ENCODE measurements at places on chromosomes 4 and X.

- DNase-seq = no peak
Observed at GRCh38 chr4:82415922-82416365, 14.3 kb downstream of the HNRNPDL start.

DNA sequence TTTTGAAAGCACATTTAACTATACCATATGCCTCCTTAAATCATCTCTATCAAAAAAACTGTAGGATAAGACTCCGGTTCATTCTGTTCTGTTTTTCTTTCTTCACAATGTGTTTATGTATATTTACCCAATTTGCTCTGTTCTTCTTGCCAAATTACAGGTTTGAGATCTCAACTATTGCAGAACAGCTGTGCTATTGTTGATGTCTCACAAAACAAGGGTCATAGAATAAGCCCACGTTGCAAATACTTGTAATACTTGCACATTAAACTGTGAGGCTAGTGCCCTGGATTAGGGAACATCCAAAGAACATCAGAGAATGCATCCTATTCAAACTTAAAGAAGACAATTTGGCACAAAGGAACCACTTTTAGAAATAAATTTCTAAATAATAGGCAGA, 45.4 kb downstream of the ANTXR2 start:
- no peak for DNase-seq

- DNase-seq = no peak
Observed at GRCh38 chrX:9581771-9582385, 117.0 kb downstream of the TBL1X start.

- no peak for DNase-seq
Observed at GRCh38 chr4:178664621-178665020, 1222.4 kb upstream of the AGA start.

DNA sequence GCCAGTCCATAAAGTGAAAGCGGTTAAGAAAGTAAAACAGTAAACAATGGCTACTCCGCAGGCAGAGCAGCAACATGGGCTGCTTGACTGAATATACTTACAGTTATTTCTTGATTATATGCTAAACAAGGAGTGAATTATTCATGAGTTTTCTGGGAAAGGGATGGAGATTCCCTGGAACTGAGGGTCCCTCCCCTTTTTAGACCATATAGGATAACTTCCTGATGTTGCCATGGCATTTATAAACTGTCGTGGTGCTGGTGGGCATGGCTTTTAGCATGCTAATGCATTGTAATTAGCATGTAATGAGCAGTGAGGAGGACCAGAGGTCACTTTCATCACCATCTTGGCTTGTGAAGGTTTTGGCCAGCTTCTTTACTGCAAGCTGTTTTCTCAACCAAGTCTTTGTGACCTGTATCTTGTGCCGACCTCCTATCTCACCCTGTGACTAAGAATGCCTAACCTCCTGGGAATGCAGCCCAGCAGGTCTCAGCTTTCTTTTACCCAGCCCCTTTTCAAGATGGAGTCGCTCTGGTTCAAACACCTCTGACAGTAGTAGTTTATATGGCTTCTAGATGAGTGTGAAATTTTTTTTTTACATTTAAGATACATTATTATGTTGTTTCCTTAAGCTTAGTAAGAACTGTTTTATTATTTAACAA, 514.8 kb upstream of the TENM3 start:
- no peak for DNase-seq

DNA sequence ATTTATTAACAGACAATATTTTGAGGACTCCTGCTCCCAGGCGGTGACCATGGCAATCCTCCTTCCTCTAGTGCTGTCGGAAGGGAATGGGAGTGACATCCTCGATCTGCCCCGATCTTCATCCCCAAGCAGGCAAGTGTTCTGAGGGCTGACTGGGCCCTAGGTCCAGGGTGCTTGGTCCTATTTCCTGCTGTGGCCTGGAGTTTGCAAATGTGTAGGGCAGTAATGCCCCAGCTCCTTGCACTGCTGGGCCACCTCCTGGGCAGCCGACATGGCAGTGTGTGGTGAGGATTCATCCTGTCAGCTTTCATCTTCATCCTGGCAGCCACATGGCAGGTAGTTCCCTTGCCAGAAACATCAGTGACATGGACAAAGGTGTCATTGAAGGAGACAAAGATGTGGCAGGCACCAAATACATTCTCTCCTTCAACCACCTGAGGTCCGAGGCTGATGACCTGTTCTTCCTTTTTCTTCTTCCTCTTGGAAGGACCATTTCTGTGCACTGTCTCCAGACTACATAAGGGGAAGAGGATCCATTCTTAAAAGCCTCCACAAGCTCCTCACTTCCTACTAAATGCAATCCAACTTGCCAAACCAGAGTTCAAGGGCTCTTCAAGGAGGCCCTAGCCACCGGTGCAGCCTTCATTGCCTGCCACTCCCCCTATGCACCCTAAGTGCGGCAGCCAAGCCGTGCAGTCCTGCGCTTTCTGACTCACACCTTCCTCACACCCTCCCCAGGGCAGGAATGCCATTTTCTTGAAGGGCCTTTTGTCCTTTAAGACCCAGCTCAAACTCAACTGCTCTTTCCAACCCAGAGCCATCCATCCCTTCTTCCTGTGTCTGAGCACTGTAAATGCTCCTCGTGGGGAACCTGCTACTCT, 65.7 kb downstream of the TMEM154 start:
- DNase-seq = no peak

DNA sequence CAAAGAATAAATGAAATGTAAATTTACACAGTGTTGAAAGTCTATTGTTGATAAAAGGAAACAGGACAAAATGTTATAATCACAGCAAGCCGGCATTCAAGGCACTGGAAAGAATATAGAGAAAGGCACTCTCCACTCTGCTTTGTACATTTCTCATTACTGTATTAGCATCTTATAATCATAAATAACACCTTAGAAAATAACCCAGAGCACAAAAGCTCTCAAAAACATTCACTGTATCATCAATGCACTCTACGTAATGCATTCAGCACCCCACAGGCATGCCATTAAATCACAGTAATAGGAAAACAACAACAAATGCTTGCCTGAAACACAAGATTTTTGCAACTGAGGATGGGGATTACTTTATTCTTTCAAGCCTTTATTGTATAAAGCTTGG, 75.3 kb upstream of the TRPC3 start:
- no peak for DNase-seq

DNA sequence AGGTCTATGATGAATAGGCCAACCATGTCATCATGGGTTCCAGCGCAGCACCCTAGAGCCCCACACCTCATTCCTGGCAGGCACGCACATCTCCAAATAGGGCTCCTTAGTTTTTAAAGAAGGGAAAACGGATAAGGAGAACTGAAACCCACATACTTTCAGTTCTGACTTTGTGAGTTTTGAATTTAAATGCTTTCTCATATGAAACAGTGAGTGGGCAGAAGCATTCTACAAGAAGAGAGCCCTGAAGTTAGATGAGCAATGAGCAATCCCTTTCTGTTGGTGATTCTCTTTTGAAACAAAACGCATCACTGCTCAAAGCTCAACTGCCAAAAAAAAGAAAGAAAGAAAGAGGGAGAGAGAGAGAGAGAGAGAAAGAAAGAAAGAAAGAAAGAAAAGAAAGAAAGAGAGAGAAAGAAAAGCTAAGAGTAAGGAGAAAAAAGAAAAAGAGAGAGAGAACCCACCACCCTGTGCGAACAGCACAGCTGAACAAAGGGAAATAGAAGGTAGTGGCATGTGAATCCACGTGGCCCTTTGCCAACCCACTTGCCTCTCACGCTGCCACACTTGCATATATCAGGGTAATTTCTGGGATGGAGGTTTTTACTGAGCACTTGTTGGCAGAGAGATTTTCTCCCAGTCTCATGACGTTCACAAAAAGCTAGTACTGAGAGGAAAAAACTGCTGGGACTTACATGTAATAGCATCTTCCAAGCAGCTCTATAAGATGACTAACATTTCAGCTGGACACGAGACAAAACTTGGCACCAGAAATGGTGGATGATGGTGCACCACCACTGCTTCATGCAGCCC, 31.0 kb downstream of the TMSB4X start:
- no peak for DNase-seq

- DNase-seq = no peak
Observed at GRCh38 chr4:145808021-145808650, 128.2 kb downstream of the C4orf51 start.

- DNase-seq = no peak
Observed at GRCh38 chr4:75169427-75169826, 236.5 kb downstream of the PARM1 start.

DNA sequence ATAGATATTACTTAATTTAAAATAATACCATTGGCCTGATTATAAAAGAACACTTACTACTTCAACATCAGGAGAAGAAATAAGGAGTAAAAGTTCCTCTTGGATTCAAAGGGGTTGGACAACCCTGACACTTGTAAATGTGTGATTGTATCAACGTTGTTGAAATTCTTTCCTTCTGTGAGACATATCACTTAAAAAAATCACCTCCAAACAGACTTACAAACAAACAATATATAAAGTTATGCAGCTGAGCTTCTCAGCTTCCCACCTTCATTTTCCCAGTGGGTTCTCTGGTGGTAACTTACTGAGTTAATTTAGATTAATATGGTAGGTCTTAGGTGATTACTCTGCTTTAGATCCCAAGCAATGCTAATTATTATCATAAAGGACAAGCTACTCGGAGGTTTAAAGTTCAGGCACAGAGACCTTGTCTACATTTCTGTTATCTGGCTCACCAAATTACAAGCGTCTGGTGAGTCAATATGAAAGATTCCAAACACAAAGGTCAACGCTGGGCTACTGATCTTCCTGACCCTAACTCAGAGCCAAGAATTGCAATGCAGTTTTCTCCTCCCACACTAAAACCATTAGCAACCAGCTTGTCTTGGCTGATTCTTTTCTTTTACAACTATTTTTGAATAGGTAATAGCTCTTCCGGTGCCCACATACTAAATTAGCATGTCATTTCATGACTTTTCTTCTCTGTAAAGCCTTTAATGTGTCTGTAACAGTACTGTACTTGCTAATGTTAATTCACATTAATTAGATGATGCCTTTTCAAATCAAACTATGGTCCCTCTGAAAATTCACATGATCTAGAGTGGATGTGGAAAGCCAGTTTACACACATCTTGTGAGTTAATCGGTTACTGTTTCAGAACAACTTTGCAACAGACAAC, 157.6 kb downstream of the RASL11B start:
- DNase-seq = no peak

- no peak for DNase-seq
Observed at GRCh38 chr4:18100657-18101056, 79.1 kb upstream of the LCORL start.

DNA sequence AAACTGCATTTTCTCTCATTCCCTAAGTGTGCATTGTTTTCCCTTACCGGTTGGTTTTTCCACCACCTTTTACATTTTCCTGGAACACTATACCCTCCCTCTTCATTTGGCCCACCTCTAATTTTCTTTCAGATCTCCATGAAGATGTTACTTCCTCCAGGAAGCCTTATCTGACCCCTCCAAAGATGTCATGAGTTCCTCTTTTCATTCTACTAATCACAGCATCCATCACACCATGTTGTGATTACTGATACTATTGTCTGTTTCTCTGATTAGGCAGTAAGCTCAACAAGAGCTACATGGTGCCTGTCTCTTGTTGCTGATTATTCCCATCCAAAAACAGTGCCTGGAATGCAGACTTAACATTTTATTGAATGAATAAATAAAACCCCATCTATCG, 2.9 kb upstream of the AFP start:
- DNase-seq = no peak

- DNase-seq = no peak
Observed at GRCh38 chrX:9757366-9757765, 8.3 kb downstream of the GPR143 start.

DNA sequence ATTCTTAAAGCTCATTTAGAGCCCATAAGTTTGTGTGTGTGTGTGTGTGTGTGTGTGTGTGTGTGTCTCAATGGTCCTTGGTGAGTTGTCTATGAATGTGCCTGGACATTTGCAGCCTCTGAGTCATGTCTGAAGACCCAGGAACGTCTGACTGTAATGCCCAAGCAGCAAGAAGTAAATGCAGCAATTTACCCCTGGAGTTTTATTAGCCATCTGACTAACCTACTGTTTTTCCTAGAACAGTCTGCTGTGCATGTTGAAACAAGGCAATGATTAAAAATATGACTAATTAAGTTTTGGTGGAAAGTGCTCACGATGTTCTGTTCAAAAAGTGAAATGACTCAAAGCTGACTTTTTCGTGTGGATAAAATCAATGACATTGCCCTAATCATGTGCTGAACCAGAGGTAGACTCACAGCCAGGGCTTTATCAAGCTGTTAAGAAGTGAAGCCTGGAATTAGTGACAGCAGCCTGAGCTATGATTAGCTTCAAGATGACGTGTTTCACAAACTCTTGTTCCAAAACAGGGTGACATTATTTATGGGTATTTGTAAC, 201.6 kb downstream of the CPE start:
- no peak for DNase-seq

- DNase-seq = no peak
Observed at GRCh38 chr4:167339781-167340180, 105.5 kb upstream of the SPOCK3 start.

GRCh38 chr4:113682730-113683537, 78.6 kb downstream of the CAMK2D start:
- DNase-seq = no peak

DNA sequence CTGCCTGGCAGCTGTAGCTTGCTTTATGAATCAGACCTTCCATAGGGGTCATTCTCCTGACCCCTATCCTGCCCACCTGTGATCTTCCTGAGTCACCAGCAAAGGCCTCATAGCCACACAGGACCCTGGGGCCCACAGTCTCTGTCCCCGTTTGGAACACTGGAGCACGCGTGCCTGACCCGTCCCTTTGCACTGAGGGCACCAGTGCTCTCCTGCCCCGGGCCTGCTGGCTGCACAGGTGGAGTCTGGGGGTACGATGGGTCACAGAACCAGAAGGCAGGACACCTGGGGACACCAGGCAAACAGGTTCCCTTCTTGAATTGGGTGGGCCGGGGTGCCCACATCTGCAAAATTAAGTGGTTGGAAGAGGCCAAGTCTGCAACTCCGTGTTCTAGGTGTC, 97.2 kb downstream of the CPZ start:
- DNase-seq = no peak

DNA sequence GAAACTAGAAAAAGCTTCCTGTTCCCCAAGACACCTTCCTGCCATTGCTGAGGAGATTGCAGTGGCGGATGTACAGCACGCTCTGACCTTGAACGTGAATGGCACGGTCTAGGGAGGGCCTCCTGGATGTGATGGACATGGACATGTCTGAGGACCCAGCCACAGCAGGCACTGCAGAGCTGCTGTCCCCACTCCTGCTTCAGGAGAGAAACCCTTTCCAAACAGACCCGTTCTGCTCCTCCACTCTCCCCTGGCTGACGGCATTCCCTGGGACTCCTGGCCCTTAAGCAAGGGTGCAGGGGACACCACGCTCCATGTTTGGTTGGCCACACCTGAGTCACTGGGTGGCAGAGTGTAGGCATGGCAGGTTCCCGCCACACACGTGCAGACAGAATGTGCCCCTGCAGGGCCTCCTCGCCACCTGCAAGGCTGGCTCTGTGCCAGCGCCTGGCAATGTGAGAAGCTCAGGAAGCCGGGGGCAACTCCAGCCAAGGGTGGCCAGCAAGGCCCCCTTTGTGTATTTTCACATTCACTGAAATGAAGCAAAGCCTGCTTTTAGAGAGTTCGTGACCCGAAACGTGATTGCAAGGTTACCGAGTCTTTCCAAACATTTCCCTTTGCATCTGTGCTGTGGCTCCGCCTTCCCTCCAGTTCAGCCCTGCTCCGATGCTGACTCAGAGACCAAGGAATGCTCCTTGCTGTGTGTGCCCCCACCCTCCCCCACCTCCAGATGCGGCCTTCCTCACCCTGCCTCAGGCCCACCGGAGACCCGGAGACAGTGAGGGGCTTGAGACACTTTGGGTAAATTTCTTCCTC, 46.1 kb downstream of the HTRA3 start:
- no peak for DNase-seq

GRCh38 chrX:132433001-132433400, 55.8 kb downstream of the MBNL3 start:
- DNase-seq = no peak

GRCh38 chrX:14777525-14777924, 95.3 kb downstream of the FANCB start:
- no peak for DNase-seq
